ENCODE measurements at places on chromosomes 2 and 18.

DNA sequence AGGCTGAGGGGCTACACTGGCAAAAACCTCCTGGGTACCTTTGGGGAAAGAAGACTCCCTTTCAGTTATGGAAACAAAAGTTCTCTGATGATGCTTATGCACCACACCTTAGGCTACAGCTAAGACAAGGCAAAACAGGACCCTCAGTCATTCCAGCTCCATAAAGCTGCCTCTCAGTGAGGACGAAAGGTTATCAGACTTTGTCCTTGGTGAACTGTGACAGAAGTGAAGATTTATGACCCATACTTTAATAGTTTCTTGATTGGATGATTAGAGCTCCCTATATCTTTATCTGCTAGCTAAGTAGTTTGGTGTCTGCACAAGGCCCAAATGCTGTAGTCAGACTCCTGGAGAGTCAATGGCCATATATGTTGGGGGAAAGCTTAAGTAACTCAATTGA lies 40.6 kb upstream of the SPRED2 start:
- no peak for DNase-seq

DNA sequence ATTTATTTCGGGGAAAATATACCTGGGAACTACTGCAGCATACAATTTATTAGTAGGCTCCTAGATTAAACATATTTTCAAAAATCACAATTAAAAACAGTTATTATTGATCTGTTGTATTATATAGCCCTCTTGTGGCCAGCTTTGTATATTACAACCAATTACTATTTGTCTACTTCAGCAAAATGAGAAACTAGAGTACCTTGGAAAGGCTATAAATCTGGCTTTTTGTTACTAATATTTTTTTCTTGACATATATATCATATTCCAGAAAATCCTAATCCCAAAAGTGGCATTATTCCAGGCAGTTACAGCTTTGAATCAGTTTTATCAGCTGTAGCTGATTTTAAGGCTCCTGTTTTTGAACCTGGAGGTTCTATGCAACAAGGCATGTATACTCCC lies 101.2 kb downstream of the UBR3 start:
- peak; percentile 57 for DNase-seq

DNA sequence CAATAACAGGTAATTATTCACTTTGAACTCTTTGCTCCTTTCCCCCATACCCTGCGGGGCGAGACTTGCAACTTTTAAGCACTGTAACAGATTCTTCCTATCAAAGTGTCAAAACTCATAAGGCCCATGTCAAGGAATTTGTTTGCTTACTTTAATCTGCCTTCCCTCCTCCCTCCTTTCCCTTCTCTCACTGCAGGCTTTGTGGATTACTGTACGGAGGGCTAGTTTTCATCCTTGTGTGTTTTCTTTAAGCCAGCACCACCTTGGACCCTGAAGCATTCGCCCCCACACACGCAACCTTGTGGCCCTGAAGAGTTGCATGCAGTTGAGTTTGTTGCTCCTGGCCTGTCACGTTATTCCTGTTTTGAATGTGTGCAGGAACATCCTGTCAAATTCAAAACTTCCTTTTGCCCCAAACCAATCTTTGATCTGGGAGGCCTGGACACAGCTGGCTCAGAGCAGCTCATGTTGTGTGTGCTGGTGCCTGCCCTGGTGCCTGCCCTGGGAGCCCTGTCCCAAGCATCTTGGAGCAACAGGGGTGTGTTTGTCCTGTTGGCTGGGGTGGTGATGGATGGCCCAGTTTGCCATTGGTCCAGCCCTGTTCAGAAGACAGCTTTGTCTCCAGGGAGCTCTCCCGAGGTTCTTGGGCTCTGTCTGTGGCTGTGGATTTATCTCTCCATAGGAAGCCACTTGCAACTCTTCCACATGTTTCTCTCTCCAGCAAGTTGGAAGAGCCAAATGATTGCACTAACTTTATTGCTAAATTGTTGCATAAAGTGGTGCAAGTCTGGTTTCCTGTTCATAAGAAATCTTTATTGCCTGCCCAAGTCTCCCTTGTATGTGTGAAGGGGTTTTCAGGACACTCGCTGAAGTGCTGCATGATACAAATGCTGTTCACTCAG lies 199.6 kb downstream of the VAPA start:
- DNase-seq = no peak

- DNase-seq = no peak
Measured at GRCh38 chr2:98795891-98796676, 65.2 kb upstream of the MGAT4A start.

DNA sequence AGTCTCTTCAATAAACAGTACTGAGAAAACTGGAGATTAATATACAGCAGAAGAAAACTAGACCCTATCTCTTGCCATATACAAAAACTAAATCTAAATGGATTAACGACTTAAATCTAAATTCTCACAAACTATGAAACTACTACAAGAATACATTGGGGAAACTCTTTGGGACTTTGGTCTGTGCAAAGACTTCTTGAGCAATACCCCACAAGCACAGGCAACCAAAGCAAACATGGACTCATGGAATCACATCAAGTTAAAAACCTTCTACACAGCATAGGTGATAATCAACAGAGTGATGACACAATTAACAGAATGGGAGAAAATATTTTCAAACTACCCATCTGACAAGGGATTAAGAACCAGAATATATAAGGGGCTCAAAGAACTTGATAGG lies 848.2 kb upstream of the NRXN1 start:
- DNase-seq = no peak

GRCh38 chr18:57748770-57749603 lies 54.1 kb downstream of the ATP8B1 start:
- DNase-seq = peak; percentile 61
